ENCODE measurements at places on chromosomes 3 and 15.

DNA sequence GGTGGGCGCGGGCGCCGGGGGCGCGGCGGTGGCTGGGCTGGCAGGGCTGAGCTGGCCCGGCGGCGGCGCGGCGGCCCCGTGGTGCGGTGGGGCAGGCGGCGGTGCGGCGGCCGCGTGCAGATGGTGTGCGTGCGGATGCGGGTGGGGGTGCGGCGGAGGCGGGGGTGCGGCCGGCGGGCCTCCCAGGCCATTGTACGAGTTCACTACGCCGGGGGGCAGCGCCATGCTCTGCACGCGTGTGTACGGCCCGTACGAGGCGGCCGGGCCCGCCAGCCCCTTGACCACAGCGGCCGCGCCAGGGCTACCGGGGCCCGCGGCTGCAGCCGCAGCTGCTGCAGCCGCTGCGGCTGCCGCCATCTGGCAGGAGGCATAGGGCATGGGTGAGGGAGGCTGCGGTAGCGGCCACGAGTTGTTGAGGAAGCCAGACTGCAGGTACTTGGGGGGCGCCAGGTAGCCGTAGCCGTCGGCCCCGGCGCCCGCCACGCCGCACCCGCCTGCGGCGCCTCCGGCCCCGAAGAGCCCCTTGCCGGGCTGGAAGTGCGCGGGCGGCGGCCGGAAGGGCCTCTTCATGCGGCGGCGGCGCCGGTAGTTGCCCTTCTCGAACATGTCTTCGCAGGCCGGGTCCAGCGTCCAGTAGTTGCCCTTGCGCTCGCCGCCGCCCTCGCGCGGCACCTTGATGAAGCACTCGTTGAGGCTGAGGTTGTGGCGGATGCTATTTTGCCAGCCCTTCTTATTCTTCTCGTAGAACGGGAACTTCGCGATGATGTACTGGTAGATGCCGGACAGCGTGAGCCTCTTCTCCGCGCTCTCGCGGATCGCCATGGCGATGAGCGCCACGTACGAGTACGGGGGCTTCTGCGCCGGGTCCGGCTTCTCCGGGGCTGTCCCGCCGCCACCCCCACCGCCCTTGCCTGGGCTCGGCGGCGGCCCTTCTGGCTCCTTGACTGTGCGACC, 951 bp downstream of the FOXL2 start:
- DNase-seq, result peak; percentile 72

DNA sequence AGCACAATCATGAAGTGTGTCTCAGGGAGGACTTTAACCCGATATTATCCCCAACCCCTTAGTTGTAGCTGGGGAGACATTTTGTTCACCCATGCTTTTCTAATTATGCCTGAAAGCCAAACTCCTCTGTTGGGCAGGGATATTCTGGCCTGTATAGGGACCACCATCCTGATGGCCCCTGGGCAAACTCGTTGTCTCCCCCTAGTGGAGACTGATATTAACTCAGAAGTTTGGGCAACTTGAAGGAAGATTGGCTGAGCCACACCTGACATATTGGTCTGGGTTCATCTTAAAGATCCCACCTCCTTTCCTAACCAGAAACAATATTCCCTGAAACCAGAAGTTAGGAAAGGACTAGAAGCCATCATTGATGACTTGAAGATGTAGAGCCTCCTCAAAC, 42.3 kb downstream of the TM4SF18 start:
- DNase-seq, result peak; percentile 66

- no peak for DNase-seq
Measured at GRCh38 chr3:8154617-8155016, 347.0 kb upstream of the LMCD1 start.

- no peak for DNase-seq
Measured at GRCh38 chr15:86744198-86744780, 664.6 kb downstream of the AGBL1 start.

GRCh38 chr15:95658799-95659198, 671.7 kb upstream of the NR2F2 start:
- DNase-seq, result no peak

DNA sequence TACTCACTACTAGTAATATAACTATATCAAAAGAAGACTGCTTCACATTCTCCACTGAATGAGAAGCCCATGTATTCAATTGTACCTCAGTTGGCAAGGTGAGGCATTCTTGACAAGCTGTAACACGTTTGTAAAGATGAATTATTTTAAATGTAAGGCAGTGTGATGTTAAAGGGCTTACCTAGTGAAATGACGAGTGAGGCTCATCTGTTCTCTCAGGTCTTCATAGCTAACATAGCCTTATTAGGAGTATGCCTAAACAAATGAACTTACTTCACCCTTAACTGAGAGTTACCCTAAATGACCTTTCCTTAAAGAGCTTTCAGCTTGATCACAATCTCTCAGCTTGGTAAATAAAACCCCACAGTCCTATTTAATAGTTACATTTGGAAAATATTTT, 127.3 kb downstream of the FEZF2 start:
- DNase-seq, result no peak

DNA sequence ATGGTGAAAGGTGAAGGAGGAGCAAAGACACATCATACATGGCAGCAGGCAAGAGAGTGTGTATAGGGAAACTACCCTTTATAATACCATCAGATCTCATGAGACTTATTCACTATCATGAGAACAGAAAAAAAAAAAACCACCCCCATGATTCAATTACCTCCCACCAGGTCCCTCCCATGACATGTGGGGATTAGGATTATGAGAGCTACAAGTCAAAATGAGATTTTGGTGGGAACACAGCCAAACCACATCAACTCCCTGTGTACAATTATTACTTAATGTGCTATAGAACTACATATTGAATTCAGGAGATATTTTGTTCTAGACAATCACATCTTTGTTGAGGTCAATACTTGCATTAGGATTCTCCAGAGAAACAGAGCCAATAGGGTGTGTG, 313.4 kb downstream of the CNTN6 start:
- DNase-seq, result no peak

GRCh38 chr3:107950417-107950816, 140.4 kb downstream of the CD47 start:
- DNase-seq, result no peak

- DNase-seq, result peak; percentile 16
Measured at GRCh38 chr3:189272500-189273119, 100.8 kb downstream of the TPRG1 start.

DNA sequence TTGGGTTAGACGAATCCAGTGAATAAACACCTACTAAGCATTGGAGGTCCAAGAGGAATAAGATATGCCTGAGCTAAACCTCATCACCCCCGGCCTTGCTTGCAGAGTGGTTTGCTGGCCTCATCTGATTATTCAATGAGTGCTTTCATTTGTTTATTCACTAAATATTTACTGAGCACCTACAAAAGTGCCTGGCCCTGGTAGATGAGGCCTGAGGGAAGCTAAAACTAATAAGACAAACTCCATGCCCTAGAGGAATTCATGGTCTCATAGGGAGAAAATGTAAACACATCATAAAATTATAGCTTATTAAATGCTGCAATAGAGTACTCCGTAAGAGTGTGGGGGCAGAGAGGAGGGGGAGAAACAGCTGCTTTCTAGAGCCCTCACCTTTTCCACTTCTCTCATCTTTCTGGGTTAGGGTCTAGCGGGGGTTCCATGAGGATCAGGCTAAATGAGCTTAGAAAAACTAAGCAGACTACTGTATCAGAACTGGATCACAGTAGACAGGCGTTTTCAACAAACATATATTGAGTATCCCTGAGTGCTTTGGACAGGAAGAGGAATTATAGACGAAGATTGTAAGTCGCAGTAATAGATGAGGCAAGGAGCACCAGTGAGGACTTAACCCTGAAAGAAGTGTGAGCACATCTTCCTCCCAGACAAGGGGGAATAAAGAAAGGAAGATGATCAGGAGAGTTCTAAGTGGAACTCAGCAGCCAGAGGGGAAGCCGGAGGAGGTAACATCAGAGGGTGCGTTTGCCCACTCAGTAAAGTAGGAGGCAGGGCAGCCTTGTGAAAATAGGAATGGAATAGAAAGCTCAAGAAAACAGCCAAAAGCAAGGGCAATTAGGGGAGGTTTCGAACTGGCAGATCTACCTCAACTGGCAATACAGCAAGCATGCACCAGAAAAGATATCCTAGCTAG, 31.5 kb upstream of the LAMP3 start:
- DNase-seq, result no peak

DNA sequence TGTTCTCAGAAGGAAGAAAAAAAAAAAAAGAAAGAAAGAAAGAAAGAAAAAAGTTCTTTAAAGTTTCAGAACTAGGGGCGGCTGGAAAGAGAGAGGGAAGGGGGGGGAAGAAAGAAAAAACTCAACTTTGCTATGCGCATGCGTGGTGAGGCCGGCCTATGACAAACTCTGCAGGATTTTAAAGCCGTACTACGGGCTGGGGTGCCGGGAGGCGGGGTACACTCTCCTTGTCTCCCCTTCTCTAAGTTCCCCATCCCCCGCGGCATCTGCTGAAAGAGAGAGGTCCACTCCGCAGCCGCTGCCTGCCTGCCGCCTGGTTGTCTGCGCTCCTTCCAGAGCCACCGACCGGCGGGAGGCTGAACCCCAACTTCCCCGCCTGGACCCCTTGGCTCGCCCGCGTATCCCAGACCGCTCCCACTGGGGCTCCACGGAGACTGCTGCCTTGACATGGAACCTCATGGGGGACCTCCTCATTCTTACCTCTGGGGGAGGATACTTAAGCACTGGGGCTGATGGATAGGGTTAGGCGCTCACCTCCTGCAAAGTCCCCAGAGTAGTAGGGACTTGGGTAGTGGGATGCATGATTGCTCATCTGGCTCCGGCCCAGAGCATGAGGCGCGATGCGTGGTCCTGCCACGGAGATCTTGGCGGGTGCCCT, 1.4 kb upstream of the WNT5A start:
- DNase-seq, result peak; percentile 37

GRCh38 chr3:149310796-149311534, 22.5 kb downstream of the TM4SF18 start:
- no peak for DNase-seq

- no peak for DNase-seq
Measured at GRCh38 chr3:3951071-3951470, 151.8 kb downstream of the LRRN1 start.

DNA sequence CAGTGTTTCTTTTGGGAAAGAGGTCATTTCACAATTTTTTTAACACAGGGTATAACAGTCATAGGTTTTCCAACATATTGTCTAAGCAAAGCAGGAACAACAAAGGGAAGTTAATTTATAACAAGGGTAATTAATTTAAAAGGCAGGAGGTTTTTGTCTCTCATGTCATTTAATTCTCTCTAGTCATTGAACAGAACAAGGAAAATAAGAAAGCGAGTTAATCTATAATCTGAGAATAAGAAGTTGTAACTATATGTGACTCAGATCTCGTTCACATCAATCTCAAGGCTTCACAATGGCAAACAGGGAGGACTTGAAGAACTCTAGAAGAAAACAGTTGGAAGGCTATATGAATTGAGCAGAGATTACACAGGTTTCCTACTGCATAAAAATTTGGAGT, 579.8 kb upstream of the CCDC54 start:
- DNase-seq, result no peak

DNA sequence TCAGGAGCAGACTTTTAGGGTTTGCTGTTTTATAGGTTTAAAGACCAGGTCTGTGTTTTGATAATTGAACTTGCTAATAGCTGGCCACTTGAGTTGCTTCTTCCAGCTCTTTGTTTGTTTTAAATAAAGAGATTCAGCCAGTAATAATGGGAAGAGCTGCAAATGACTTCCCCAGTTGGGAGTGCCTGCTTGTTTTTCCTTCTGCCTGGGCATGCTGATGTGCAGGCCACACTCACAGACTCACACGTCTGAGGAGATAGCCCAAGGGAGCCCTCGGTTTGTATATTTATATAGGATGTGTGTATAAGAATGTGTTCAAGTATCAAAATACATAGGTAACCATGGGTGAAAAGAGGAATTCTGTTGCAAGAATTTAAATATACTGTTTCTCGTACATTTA, 78.2 kb upstream of the BOC start:
- no peak for DNase-seq

- no peak for DNase-seq
Measured at GRCh38 chr15:95168152-95168551, 936.8 kb downstream of the MCTP2 start.

DNA sequence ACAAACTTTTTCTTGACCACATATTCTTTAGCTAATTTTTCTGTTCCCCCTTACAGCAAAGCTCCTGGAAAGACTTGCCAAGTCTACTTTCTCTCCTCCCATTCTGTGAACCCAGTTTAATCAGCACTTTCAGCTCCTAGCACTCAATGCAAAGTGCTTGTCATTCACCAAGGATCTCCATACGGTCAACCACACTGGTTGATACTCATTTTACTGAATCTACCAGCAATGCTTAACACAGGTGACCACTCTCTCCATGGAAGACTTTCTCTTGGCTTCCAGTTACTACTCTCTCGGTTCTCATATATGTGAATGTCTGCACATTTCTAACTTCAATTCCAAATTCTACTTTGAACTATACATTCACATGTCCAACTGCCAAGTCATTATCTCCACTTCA, 11.7 kb downstream of the MRPL3 start:
- DNase-seq, result no peak

DNA sequence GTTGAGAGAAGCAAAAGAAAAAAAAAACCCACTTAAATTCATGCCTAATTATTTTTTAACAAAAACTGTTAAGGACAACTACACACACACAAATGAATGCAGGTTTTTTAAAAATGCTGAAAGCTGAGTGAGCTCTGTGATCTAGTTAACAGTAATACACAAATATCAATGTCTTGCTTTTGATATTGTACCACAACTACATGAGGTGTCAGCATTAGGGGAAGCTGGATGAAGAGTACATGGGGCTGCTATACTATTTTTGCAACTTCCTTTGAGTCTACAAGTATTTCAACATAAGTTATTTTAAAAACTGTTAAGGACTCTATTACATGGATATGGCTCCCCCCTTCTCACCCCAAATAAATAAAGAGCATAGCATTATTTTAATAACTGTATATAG, 44.7 kb downstream of the SUCLG2 start:
- DNase-seq, result no peak

- DNase-seq, result no peak
Measured at GRCh38 chr3:192055946-192056345, 595.0 kb downstream of the PYDC2 start.

- no peak for DNase-seq
Measured at GRCh38 chr3:114076711-114077110, 20.2 kb downstream of the QTRT2 start.

- DNase-seq, result no peak
Measured at GRCh38 chr3:94420931-94421330, 358.1 kb downstream of the NSUN3 start.

GRCh38 chr15:100250176-100250800, 91.5 kb downstream of the ADAMTS17 start:
- no peak for DNase-seq

- no peak for DNase-seq
Measured at GRCh38 chr3:127062926-127063325, 80.0 kb downstream of the PLXNA1 start.

- DNase-seq, result peak; percentile 78
Measured at GRCh38 chr15:41967506-41968206, 4.7 kb downstream of the EHD4 start.

- DNase-seq, result no peak
Measured at GRCh38 chr15:91307601-91308000, 207.5 kb downstream of the SV2B start.

- DNase-seq, result no peak
Measured at GRCh38 chr15:41125931-41126642, 10.0 kb upstream of the INO80 start.

GRCh38 chr15:85754989-85755388, 39.7 kb downstream of the KLHL25 start:
- DNase-seq, result no peak
